ENCODE measurements at places on chromosomes 3 and 15.

DNA sequence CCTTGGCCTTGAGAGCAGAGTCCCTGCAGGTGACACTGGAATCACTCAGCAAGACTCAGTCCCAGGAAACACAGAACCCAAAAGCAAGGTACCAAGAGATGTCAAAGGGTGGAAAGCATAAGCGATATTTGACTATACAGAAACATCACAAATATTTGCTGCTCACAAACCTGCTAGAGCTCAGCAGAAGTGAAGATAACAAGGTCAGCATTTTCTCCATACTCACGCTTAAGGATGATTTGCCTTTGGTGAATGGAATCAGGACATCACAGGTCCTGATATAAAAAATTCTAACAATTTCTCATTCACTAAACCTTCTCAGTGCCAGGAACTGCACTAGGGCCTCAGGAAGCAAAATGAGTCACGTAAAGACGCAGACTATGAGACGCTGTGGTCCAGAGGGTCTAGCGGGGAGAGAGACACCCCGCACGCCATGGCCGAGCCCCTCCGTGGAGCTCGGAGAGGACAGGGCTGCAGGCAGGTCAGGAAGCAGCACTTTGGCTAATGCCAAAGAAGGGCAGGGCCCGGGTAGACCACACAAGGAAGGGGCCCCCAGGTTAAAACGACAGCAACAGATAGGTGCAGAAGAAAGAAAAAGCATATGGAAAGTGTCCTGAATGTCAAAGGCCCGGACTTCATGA, 10.7 kb downstream of the PCSK6 start:
- DNase-seq, result no peak

DNA sequence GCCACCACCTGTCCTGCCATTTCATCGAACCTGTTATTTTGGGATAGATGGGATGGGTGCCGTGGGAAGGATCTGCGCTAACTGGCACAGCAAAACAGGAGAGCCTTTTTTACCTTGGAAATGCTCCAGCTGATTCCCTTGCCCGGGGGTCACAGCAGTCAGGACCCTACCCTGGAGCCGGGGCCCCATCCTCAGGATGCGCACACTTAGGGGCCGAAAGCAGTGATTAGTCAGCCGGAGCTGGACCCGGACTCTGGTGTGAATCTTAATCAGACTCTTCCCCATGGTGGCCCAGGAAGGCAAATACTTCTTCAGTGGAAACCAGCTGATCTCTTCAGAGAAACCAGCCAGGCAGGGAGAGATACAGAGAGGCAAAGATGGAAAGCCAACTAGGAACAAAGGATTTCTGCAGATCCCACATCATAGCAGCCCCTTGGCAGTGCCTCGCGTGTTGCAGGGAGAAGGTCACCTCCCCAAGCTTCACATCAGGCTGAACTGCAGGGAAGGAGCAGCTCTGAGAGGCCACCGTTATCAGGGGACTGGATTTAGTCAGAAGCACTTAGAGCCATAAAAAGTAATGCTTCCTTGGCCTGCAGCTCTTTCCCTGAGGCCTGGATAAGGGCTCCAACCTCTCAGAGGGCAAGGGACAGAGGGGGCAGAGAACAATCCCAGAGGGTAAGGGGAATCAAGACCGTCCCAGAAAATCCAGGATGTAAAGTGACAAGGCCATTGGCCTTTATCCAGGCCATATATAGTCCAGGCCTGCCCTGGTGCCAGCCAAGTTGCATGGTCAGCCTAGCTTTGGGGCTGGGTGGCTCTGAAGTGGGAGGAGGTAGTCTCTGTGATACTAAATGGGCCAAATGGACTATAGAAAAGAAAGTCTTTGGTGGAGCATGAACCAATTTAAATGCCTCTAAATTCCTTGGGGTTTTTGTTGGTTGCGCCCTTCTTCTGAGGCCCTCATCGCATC, 52.9 kb downstream of the WDR76 start:
- no peak for DNase-seq

GRCh38 chr3:128584412-128585020, 66.1 kb downstream of the RPN1 start:
- peak; percentile 55 for DNase-seq

- no peak for DNase-seq
These were observed 7.0 kb downstream of the PLCB2 start for GRCh38 chr15:40300771-40301170.

GRCh38 chr3:122674339-122674738, 6.3 kb upstream of the PARP14 start:
- no peak for DNase-seq

- DNase-seq, result no peak
These were observed 143.5 kb downstream of the NFKBIZ start for GRCh38 chr3:101992863-101993262.

DNA sequence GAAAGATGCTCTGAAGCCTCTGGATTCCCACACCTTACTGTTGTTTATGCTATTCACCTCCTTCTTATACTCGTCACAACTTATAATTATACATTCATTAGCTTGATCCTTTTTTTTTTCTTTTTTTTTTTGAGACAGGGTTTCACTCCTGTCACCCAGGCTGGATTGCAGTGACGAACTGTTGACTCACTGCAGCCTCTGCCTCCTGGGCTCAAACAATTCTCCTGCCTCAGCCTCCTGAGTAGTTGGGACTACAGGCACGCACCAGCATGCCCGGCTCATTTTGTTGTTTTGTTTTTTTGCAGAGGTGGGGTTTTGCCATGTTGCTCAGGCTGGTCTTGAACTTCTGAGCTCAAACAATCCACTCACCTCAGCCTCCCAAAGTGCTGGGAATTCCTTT, 143.6 kb downstream of the PLCL2 start:
- no peak for DNase-seq

GRCh38 chr3:89504432-89504831, 397.0 kb downstream of the EPHA3 start:
- no peak for DNase-seq

GRCh38 chr15:100093211-100094126, 248.3 kb downstream of the ADAMTS17 start:
- DNase-seq, result no peak

DNA sequence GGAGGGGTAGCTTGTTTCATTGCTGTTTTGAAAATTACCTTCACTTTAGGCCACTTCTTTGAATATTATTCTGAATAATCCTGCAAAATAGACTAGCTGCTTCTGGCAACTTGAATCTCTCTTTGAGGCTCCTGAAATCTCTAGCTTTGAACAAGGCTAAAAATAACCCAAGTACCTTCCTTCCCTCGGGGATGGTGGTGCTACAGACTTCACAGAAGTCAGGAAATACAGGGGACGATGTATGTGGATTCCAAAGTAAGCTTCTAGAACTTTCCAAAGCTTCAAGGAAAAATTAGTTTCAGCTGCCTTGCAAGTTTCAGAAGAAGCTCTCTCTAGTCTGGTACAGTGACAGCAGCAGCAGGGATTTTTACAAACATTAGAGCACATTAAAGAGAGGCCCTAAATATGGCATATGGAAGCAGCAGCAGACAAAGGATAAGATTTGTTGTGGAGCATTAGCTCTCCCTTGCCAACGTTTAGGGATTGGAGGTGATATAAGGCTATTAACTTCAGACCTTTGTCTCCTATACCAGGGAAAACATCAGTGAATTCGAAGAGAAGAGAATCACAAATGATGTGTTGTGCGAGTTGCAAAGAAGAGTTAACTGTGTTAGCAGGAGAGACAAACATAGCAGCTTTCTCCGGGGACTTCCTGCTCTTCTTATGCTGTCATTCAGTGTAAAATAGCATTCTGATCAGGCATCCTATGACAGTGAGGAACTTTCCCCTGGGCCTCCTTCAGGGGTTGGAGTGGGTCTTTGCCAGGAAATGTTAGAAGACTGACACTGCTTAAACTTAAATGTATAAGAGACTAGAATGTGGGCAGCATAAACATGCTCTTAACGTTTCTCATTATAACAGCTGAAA, 783.0 kb upstream of the ARPP21 start:
- DNase-seq, result no peak

DNA sequence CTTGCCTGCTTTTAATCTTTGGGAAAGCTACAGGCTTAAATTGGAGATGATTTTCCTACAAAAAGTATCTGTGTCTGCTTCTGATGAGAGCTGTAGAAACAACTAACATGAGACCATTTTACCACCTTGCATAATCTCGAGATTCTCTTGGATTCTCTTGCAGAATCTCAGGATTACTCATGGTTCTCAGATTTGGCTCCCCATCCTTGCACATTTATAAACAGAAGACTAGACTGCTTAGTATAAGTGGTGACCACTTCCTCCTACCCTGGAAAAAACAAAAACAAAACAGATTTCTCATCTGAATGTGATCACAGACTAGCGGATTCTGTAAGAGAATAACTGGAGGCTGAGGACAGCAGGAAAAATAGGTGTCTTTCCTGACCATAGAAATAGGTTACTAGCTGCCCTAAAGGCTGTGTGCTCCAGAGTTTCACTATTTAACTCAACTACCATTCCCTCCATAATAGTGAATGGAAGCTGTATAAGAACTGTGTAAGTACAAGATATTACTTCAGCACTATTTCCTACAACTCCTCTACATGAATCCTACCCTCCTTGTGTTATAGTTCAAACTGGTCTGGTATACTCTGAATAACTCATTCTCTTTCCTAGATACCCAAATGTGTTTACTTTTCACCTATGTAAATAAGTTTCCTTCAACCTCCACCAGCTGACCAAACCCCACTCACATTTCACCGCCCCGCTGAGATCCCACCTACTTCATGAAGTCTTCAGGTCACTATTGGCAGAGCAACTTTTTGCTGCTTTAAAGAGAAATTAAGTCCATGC, 122.2 kb upstream of the C2CD4B start:
- DNase-seq, result no peak

DNA sequence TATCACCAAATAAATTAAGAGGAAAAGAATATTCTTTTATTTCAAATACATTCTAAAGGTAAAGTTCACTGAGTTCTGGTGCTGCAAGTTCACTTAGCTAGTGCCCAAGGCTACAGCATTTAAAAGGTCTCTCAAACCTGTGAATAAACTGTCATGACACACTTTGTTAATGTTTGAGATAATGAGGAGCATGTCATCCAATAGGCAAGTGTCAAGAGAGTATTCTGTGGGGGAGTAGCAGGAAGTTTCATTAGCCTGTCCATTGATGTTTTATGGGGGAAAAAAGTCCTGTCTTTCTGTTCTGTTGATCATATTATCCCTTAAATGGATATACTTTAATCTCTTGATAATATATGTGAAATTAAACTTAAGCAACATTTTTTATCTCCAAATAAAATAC, 4.0 kb downstream of the SPESP1 start:
- DNase-seq, result no peak

DNA sequence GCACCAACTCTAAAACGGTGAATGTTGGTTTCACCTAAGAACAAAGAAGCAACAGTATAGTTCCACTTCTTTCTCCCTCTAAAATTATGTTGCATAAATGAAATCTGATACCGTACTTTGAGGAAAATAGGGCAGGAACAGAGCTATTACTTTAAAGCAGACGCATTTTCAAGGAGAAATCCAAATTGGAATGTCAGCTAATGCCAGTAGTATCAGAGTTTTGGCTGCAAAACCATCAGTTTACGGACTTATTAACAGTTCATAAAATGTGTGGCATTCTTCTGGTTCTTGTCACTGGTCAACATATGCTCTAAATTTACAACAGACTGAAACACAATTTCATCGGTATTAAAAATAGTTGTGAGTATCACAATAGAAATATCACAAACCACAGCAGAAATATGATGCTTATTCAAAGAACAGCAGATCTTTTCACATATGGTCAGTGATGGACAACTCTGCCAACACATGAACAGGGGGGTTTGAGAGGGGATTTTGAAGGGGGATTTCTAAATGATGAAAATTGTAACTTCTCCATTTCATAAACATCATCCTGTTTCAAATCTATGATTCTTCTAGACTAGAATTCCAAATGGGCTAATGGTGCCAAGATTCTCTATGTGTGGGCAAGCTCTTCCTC, 38.7 kb upstream of the ROBO2 start:
- DNase-seq, result no peak

- no peak for DNase-seq
These were observed 35.6 kb upstream of the SPTSSB start for GRCh38 chr3:161406594-161407555.

GRCh38 chr3:30752970-30753369, 141.5 kb downstream of the GADL1 start:
- no peak for DNase-seq

GRCh38 chr3:184532940-184533732, 28.4 kb upstream of the EPHB3 start:
- no peak for DNase-seq

DNA sequence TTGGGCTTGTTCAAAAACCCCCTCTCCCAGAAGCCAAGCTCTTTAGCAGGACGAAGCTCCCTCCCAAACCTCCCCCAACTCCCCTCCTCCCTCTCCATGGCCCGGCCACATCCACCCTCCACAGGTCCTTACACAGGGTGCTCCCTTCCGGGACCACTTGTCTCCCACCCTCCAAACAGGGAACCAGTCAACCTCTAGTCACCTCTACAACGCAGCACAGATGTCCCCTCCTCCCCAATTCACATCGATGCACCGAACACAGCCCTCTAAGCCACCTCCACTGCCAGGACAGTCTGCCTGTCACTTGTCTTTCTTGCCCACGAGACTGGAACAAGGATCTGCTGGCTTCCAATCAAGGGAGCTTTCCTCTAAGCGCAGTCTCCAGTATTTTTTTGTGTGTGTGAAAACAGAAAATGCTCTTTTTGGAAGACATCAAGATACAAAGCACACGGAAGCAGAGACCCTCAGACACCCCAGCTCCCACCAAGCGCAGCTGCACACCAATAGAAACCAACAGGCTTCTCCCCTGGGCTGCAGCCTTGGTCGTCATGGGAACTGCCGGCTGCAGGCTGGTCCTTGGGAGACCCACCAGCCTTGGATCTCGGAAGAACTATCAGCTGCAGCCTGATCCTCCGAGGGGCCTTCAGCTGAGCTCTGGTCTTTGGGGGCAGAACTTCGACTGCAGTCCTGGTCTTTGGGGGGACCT, 26.5 kb downstream of the IQSEC1 start:
- peak; percentile 25 for DNase-seq

DNA sequence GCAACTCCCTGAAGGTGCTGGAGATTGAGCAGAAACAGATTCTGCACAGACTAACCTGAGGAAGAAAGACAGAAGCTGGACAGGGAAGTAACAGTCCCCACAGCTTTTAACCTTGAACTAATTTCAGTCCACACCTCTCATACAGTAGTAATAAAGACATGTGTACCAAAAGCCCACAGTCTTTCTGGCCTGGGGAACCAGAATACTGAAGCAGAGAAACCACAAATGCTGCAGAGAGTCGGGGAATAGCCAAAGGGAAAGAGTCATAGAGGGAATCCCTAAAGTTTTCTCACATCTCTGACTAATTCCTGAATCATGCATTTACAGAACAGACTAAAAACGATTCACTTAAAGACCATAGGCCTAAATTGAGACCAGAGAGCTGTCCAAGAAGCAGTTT, 503.4 kb upstream of the NECTIN3 start:
- no peak for DNase-seq

Measured in nephron progenitor cell (in vitro differentiated cells).